ENCODE measurements at places on chromosomes 16 and 17.

DNA sequence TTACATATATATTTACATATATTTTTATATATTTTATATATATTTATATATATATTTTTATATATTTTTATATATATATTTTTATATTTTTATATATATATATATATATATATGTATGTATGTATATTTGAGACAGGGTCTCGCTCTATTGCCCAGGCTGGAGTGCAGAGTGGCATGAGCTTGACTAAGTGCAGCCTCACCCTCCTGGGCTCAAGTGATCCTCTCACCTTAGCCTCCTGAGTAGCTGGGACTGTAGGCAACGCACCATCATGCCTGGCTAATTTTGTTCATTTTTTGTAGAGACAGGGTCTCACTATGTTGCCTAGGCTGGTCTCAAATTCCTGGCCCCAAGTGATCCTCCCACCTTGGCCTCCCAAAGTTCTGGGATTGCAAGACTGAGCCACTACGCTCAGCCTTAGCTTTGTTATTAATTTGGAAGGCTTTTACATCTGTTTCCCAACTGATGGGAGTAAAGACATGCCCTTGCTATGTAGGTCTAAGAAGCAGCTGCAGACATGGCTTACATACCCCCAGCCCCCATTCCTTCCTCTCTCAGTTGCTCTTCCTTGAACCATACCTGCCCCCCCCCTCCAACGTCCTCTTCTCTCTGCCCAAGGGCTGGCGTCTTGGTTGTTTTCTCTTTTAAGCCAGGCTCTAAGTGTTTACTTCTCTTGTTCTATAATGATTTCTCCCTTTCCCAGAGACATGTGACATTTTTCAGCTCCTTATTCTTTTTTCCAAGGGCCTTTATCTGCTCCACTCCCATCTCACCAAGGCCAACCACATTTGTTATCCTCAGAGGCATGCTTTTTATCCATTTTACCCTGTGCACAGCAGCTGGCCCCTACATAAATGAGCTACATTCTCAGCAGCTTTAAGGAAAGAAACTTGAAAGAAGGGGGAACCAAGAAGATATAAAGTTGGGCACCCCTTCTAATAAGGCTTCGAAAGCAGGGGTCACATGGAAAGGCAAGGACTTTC lies 64.2 kb upstream of the ATF7IP2 start:
- DNase-seq, result no peak

GRCh38 chr17:1746975-1747543 lies 4.4 kb downstream of the SERPINF2 start:
- no peak for DNase-seq

- DNase-seq, result no peak
Observed at GRCh38 chr17:17153071-17153470, 53.1 kb downstream of the PLD6 start.

DNA sequence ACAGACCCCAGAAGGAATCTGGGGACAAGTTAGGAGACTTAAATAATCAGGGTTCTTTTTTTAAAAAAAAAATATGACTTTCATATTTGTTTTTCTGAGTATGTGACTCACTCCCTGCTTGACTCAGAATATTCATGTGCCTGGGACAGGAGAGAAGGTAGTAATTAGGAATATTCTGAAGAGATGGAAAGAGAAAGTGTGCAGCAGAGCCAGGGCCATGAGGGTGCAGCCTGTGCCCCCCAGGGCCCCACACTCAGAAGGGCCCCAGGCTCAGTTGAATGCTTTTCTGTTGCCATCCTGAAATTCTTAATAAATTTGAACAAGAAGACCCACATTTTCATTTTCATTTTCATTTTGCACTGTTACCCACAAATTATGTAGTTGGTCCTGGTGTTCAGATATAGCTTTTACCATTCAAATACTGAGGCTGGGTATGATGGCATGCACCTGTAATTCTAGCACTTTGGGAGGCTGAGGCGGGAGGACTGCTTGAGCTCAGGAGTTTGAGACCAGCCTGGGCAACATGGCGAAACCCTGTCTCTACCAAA lies 11.5 kb upstream of the LONP2 start:
- no peak for DNase-seq

DNA sequence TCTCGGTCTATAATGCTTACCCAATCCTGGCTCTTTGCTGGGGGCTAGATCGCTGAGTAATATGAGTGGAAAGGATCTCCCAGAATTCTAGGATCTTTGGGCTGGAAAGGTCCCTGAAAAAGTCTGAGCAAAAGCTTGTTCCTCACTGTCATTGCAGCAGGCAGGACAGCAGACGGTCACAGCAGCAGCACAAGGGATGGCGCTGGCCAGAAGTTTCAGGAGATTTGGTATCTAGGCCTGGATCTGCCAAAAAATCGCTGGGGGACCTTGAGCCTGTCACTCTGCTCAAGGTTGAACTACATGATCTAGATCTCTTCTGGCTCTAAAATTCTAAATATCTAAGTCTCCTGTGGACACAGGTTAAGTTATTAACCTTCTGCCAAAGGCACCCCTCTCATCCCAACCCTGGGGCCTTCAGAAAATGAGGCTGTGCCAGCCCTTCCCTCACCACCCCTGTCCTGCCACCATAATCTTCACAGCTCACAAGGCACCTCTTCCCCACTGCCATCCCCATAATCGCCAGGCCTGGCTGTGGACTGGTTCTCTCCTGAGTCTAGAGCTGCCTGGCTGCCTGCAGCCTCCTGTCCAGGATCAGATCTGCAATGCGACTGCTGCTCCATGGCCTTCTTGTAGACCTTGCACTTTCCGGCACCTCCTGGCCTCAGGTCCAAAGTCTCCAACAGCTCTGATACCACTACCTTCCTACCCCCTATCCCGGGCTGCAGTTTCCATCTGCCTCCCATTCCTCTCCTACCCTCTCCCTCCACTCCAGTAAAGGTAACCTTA lies 10.2 kb downstream of the MYO18A start:
- DNase-seq, result no peak

- no peak for DNase-seq
Observed at GRCh38 chr17:63421681-63422645, 24.1 kb downstream of the CYB561 start.

DNA sequence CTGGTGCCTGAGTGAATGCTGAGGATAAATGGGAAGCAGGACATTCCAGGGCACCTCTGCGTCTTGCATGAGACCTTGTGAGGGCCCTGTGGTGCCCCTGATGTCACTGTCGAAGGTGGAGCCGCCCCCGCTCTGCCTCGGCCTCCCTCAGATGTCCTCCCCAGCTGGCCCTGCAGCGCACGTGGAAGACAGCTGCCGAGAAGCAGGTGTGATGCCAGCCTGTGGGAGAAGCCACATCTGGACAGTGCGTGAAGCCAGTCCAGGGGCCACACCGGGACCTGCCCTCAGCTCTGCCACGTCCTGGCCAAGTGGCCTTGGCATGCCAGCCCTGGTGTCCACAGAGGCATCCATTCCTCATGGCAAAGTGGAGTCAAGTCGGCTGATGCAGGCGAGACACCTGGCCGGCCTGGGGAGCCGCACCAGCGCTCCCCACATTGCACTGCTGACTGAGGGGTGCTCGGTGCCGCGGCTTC lies 21.6 kb upstream of the METRNL start:
- DNase-seq, result no peak

GRCh38 chr16:47519037-47519436 lies 57.9 kb downstream of the PHKB start:
- DNase-seq, result no peak

GRCh38 chr17:64785011-64785421 lies 122.9 kb upstream of the SMURF2 start:
- no peak for DNase-seq

DNA sequence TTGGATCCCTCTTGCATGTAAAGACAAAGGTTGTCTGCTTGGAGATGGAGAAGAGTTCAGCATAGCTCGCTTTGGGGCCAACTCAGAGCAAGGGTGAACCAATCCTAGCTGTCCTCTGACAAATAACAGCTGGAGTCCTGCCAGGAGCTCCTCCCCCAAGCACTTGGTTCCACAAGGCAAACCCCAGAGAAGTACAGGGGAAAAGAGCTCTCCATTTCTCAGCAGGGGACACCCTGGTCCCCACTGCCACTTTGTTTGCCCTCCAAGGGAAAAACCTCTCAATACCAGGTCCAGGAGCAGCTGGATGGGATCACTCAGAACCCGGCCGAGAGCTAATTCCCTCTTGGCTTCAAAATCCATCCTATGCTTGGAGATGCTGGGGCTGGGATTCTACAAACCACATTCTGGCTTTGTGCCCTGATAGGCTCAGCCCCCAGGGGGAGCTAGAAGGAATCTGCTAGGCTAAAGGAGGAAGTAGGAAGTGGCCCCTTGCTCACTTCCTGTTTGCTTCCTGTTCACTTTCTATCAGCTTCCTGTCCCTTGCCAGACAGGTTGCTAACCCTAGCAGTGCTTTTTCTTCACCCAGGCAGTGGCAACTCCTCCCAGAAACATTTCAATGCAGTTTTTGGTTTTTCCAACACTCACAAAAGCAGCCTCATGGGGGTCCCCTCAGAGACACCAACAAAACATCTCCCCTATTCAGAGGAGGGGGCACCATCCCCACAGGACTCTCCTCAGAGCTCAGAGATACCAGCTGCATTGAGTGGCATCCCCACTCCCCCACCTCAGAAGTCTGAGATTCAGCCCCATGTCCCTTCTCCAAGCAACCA lies 30.7 kb downstream of the CDRT4 start:
- DNase-seq, result peak; percentile 32

- DNase-seq, result no peak
Observed at GRCh38 chr17:60108712-60109111, 30.0 kb upstream of the HEATR6 start.

GRCh38 chr17:45871718-45872117 lies 22.6 kb upstream of the MAPT start:
- no peak for DNase-seq

- no peak for DNase-seq
Observed at GRCh38 chr17:27078296-27078695, 215.6 kb upstream of the WSB1 start.
